ENCODE measurements at places on chromosomes 6 and 20.

DNA sequence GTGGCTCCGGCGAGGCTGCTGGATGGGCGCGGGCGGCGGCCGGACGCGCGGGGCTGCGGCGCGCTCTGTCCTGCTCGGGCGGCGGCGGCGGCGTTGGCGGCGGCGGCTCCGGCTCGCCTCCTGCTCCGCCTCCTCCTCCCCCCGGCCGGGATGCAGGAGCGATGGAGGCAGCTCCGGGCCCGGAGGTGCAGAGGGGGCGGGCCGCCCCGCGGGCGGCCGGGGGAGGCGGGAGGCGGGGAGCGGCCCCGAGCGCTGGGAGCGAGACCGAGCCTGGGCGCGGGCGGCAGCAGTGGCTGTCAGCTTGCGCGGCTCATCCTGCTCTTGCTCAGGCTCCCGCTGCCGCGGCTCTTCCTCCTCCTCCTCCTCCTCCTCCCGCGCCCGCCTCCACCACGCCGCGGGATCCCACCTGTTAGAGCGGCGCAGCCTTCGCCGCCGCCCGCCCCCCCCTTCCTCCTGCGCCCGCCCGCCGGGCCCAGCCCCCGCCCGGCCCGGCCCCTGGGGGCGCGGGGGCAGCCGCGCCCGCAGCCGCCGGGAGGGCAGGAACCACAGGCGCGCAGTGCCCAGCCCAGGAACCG, at the start of gene NOL4L:
Gene NOL4L (minus strand): TSS at position 323 of the 575 bp plus-strand sequence. CDS start 443 bp downstream, outside the sequence.
- no peak for DNase-seq

DNA sequence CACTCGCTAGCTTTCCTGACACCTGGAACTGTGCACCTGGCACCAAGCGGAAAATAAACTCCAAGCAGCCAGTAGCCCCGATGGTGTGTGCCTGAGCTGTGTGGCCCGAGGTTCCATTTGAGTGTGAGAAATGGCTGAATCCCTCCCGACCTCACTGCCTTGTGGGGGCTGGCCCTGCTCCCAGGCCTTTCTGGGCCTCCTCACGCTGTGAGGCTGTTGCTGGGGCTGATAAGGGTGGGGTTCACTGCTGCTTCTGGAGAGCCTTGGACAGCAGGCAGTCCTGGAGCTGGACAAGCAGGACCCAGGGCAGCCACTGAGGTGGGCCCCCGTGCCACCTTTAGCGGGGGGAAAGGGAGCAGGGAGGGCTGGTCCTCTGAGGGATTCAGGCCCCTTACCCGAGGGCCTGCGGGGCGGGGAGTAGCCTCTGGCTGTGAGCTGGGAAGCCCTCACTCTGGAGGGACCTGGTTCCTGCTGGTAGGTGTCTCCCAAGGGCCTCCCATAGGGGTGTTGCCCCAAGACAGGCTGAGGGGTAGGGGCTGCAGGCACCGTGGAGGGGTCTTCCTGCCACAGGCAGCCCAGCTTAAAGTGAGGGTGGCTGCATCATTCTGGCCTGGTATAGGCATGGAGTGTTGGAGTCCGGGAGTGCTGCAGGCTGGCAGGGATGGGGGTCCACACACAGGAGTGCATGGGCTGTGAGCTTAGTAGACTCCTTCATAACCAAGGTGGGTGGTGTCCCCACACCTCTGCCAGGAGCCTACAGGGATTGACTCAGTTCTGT, 1.7 kb downstream of the PPDPF start:
- DNase-seq, result no peak

- DNase-seq, result no peak
These were observed 380.9 kb upstream of the RGS17 start for GRCh38 chr6:153511896-153512496.

- no peak for DNase-seq
These were observed 992.4 kb upstream of the EYS start for GRCh38 chr6:66699385-66699784.

DNA sequence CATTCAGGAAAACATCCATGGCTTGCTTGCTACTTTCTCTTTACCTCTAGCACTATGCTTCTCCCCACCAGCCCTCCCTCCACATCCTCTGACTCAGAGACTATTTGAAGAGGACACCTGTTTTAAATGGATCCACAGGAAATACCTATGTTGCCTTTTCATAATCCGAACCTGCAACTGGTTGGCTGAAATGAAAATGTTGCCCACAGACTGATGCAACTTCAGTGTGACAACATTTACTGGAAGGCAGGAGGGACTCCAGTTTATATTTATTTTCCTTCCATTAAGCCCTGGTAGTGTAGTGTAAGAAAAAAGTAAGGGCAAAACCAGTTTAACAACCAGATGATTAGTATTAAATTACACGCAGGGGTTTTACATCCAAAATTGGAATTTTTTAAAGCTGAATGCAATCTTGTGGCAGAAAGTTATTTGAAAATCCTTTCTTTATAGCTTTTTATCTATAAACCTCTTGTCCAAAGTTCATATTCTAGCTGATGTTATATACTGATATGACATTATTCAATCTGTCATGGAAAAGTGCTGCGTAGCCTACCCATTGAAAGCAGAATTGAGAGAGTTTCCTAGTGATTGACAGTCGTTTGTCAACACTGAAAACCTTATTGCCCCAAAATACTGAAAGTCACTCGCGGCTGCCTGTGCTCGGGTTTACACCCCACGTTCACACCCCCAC, 881 bp upstream of the AIG1 start:
- no peak for DNase-seq

- DNase-seq, result no peak
These were observed 147.4 kb downstream of the ALDH8A1 start for GRCh38 chr6:134802426-134803058.

- no peak for DNase-seq
These were observed 14.8 kb upstream of the SERPINB9 start for GRCh38 chr6:2917801-2918445.

GRCh38 chr20:62958388-62959100, 6.0 kb downstream of the SLC17A9 start:
- DNase-seq, result no peak

DNA sequence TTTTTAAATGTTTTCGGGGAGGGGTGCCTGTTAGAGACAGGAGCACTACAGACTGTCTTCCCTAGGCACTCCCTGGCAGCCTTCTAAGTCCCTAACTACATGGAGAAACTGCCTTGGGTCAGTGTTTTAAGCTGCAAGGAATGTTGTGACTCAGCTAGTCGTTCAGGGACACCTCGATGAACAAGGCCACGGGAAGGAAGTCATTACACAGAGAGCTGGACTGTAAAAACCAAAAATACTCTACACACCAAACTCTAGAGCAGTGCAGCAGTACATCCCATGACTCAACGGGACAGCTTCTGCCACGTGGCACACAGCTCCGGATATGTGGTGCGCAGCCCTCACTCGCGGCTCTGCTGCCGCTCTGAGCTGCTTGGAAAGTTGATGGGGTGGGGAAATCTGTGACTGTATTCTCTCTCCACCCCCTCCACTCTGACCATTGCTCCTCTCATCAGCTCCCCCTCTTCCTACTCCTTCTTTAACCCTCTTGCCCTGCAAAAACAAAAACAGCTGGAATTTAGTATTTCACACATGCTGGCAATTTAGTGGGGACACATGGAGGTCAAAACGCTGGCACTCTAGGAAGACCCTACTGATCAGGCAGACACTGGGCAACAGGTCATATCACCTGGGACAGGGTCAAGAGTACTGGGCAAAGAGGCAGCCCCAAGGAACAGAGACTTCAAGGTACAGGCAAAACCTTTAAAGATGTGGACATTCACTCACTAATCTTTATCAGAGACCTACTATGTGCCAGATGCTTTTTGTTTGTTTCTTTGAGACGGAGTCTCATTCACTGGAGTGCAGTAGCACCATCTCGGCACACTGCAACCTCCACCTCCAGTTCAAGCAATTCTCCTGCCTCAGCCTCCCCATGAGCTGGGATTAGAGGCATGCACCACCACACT, 10.9 kb upstream of the LPIN3 start:
- peak; percentile 89 for DNase-seq

- DNase-seq, result no peak
These were observed 1.4 kb downstream of the TFAP2D start for GRCh38 chr6:50714487-50715379.

GRCh38 chr6:87151781-87152525, 3.4 kb upstream of the ZNF292 start:
- DNase-seq, result peak; percentile 70

GRCh38 chr6:81859884-81860283, 107.4 kb upstream of the TENT5A start:
- DNase-seq, result no peak

GRCh38 chr6:6509284-6509683, 79.2 kb upstream of the LY86 start:
- DNase-seq, result no peak

DNA sequence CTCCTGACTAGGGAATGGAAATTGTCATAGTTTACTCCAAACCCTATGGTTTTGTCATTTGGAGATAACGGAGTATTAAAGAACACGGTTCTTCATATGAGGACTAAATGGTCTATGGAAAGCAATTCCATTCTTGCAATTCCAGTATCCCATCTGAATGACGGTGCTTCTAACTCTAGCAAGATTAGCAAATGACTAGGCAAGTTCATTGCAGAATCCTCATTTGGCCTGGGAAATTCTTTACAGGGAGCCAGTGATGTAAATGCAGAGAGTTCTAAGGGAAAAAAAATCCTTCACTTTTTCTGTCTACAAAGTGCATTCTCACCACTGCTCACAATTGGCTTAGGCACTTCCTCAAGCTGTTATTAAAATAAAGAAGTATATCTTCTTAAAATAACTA, 111.5 kb downstream of the MOXD1 start:
- DNase-seq, result no peak

DNA sequence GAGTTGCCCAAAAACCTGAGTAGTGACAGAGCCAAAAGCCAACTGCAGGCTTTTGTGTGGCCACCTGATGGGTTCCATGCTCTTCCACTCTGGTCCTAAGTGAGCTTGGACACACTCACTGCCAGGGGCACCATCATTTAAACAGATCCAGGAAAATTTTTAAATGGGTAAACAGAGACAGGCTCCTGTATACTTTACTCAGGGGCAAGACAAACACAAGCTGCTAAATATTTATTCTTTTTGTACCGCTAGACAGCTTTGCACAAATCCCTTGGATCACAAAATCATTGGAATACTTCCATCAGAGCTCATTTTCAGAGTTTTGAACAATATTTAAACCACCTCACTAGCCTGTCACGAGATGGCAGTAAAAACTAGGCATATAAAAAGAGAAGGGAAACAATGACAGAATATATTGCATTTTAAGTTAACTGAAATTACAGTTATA, 31.4 kb downstream of the GCLC start:
- DNase-seq, result no peak

DNA sequence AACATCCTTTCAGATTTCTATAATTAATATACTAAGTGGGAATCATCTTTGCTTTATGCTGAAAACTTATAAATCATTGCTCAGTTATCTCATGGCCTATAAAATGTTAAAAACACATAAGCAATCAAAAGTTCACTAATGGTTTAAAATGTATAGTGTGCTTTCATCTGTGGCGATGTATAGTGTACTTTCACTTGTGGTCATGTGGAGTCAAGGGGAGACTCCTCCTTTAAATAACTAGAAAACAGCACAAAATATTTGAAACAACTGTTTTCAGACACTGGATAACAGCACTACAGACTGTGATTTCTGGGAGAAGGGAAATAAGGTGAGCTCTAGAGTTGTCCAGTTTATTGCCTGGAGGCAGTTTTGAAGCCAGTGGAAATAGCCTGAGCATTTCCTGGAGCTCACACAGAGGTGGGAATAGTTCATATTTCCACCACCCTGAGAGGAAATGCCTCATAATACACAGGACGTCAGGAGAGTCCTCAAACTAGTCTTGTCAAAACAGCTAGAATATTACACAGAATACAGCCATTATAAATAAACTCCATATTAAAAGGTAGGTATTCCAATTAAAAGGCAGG, 89.4 kb downstream of the CEP162 start:
- no peak for DNase-seq

GRCh38 chr6:34142061-34142998, 3.6 kb downstream of the GRM4 start:
- DNase-seq, result peak; percentile 23

- DNase-seq, result no peak
These were observed 55.1 kb upstream of the ISM1 start for GRCh38 chr20:13166011-13166410.

GRCh38 chr6:4727671-4728435, 48.4 kb upstream of the CDYL start:
- DNase-seq, result no peak

- DNase-seq, result no peak
These were observed 13.4 kb downstream of the PTK7 start for GRCh38 chr6:43089467-43089866.

- no peak for DNase-seq
These were observed 187.7 kb downstream of the UST start for GRCh38 chr6:148934539-148934938.

GRCh38 chr20:2768632-2769015, 31.8 kb downstream of the CPXM1 start:
- no peak for DNase-seq

GRCh38 chr6:99530627-99531026, 15.4 kb upstream of the USP45 start:
- no peak for DNase-seq

DNA sequence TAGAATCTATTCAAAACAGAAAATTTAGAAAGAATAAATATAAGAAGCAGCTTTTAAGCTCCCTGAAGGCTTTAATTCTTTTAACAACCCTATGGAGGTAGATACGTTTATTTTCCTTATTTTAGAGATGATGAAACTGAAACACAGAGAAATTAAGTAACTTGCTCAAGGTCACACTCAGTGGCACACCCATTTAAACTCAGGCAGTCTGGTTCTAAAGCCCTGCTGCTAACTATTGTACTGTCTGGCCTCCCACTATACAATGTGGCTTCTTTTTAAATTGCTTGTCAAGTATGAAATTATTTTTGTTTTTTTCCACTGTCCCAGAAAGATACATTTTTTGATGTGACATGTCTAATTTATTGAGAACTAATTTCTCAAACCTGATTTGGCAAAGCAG, 55.7 kb downstream of the FAM217A start:
- no peak for DNase-seq

GRCh38 chr20:1942061-1942460, 46.9 kb downstream of the SIRPA start:
- no peak for DNase-seq

GRCh38 chr6:35977308-35977707, 47.1 kb downstream of the SLC26A8 start:
- no peak for DNase-seq

GRCh38 chr6:161458201-161458951, 184.5 kb upstream of the AGPAT4 start:
- no peak for DNase-seq

DNA sequence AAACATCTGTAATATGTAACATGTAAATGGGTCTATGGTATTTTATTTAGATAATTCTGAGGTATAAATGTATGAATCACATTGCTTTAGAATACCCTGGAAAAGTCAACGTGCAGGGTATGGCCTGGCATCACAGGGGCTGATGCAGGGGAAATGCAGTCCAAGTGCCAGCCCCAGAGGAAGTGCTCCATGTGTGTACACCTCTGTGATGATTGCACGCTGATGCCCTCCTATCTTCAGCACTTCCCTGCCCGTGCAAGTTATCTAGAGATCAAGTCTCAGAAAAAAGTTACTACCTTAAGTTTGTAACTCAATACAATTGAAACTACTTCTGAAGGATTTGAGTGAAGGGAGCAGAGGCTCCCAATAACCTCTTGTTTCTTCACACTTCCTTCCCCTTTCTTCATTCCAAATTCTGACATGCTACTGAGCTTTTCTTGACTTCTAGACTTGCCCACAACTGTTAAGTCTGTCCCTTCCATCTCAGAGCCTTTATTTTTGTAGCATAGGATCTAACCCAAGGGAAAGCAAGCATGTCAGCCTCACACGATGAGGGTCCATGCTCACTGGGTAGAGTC, 2.2 kb downstream of the SMLR1 start:
- DNase-seq, result no peak

Data from posterior cingulate gyrus (tissue), 11 donors.